ENCODE measurements at places on chromosomes 3 and 15.

GRCh38 chr15:67031331-67031730 lies 34.1 kb upstream of the SMAD3 start:
- no peak for DNase-seq

GRCh38 chr3:139439278-139439677 lies 37.0 kb downstream of the RBP2 start:
- DNase-seq = no peak

DNA sequence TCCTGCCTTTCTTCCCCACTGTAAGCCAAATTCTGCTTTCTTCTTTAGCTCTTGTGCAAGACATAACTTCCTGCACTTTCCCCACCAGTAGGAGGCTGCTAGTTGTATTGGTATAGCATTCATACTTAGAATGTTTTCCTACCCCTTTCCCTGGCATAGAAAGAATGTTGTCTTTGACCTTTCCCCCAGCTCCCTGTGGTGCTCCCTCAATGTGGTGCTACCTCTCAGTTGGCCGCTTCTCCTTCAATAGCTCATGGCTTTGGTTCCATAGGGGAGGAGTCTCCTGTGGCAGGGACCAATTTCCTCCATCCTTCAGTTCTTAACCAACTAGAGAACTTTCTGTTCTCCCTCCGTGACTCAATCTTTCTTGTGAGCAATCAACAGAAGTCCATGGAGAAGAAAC lies 67.5 kb upstream of the AKAP13 start:
- no peak for DNase-seq

DNA sequence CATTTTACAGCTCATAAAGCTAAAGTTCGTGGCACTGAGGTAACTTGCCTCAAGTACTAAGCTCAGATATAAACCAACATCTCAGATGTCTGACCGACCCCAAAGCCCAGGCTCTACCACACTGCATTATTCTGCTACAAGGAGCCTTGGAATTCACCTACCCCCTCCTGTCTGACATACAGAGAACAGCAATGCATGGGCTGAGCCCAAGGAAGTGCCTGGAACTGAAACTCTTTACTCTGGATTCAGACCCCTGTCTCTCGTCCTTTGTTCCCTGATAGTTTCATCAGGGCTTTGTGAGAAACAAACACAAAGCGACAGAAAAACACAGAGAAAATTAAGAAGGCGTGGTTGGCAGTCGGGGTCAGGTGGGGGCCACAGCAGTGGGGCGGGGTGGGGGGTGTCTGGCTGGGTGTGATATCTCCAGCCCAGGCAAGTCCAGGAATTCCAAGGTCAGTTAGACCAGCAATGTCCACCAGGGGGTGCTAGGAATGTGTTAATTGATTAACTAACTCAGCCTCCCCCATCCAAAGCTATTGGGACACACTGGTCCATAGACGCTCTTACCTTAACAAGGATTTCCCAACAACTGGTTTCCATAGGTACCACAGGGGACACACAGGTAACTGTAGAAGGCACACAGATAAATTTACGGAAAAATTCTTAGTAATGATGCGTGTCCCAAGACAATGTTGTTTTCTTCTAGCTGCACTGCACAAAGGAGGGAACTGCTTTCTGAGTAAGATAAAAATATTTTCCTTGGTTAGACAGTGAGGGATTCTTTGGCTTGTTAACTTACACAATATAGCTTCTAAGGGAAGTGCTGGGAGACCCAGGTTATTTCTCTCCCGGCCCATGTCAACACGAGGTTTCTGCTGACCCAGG lies 18.8 kb upstream of the SSUH2 start:
- DNase-seq = peak; percentile 68

- DNase-seq = peak; percentile 92
These were observed 50.2 kb downstream of the CRYBG3 start for GRCh38 chr3:97871801-97872524.

DNA sequence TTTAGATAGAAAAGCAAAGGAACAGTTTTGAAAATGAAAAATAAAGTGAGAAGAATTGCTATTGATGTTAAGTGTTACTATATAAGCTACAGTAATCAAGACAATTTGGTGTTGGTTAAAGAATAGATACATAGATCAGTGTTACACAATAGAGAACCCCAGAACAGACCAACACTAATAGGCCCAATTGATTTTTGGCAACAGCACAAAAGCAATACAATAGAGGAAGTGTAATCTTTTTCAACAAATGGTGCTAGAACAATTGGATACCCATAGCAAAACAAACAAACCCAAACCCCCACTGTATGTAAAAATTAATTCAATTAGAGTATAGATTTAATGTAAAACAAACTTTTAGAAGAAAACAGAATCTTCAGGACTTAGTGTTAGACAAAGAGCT lies 61.8 kb downstream of the ATP11B start:
- DNase-seq = no peak

- DNase-seq = no peak
These were observed 62.2 kb downstream of the SEC22A start for GRCh38 chr3:123263941-123264340.

- DNase-seq = peak; percentile 13
These were observed 5.7 kb downstream of the TTBK2 start for GRCh38 chr15:42914728-42915497.

DNA sequence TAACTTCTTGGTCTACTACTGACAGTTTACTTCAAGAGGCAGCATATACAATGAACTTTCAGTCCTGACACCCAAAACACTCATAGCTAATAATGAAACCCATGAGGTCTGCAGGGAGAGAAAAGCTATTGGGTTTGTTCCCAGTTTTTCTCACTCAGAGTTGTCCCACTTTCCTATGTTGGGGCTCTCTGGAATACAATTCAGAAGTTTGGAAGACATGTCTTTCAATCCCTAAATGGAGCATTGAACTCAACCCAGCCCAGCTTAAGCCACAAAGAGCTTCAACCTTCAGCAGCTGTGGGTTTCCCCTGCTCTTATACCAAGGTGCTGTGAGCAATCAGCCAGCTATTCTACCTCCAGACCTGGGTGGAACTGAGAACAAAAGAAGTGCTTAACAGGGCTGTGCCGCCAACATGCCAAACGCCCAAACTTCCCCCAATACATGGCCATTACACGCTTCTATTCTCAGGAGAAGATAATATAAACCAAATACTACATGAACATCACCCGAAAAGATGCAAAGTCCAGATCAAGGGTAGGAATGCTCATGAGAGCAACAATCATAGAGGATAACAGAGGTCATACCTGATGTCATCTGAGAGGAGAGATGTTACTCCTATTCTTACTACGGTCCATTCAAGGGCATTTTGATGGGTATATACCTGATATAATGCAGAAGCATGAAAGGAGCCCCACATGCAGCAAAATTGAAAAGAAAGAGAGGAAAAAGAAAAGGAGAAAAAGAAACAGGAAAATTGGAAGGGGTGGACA lies 131.2 kb upstream of the TGFBR2 start:
- DNase-seq = no peak

- DNase-seq = no peak
These were observed 27.3 kb upstream of the CCDC50 start for GRCh38 chr3:191301782-191302411.

GRCh38 chr15:71685420-71685993 lies 124.8 kb upstream of the NR2E3 start:
- DNase-seq = no peak

- DNase-seq = peak; percentile 9
These were observed 256.0 kb upstream of the TRIM42 start for GRCh38 chr3:140421884-140422283.

GRCh38 chr3:9147215-9147895 lies 102.1 kb downstream of the SRGAP3 start:
- no peak for DNase-seq

DNA sequence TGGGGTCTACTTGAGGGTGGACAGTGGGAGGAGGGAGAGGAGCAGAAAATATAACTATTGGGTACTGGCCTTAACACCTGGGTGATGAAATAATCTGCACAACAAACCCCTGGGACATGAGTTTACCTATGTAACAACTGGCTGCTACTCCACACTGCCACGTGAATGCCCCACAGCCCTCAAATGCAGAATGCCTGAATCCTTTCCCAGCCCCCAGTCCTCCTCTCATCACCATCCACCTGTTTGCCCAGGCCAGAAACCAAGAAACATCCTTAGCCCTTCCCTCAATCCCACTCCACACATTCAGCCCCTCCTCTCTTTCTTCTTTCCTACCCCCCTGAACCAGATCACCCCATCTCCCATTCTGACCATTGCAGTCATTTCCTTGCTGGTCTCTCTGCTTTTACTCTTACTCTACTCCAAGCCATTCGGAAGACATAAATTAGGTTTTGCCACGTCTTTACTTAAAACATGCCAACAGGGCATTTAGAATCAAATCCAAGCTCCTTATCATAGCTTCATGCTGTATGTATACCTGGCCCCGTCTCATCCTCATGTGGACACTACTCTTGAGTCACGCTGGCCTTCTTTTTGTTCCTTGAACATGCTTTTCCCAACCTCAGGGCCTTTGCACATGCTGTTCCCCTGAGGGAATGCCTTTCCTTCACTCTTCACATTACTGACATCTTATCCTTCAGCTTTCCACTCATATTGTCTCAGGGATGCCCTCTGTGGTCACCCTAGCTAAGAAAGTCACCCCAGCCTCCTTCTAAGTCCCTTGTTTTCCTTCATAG lies 137.5 kb upstream of the ABHD17C start:
- no peak for DNase-seq

DNA sequence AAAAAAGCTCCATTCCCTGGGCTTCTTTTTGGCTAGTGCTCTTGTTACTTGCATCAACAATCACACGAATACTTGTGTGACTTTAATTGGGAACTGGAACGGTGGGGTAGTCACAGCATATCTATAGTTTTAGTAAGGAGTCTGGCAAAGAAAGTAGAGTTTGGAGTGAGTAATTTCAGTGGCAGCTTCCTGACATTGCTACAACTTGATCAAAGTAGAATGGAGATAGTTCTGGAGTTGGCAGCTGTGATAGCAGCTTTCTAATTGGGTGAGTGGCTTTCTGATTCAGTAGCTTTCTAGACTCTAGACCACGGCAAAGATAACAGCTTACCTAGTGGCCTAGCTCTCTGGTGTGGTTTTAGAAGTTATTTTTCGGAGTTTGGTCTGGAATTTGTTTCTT lies 475.0 kb downstream of the TUSC7 start:
- no peak for DNase-seq

GRCh38 chr3:183868796-183869195 lies 15.9 kb downstream of the PARL start:
- no peak for DNase-seq

DNA sequence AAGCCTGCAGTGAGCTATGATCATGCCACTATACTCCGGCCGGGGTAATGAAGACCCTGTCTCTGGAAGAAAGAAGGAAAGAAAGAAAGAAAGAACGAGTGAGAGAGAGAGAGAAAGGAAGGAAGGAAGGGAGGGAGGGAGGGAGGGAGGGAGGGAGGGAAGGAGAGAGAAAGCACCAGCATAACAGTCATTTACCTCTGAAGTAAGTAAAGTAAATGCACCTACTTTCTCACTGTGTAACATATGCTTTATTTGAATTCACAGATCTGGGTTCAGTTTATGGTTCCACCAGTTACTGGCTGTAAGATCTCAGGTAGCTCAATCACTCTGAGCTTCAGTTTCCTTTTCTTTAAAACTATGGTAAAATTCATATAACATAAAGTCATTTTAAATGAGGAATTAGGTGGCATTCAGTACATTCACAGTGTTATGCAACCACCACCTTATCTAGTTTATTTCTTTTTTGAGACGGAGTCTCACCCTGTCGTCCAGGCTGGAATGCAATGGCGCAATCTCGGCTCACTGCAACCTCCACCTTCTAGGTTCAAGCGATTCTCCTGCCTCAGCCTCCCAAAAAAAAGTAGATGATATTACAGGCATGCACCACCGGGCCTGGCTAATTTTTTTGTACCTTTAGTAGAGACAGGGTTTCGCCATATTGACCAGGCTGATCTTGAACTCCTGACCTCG lies 16.1 kb upstream of the RAD54L2 start:
- no peak for DNase-seq

DNA sequence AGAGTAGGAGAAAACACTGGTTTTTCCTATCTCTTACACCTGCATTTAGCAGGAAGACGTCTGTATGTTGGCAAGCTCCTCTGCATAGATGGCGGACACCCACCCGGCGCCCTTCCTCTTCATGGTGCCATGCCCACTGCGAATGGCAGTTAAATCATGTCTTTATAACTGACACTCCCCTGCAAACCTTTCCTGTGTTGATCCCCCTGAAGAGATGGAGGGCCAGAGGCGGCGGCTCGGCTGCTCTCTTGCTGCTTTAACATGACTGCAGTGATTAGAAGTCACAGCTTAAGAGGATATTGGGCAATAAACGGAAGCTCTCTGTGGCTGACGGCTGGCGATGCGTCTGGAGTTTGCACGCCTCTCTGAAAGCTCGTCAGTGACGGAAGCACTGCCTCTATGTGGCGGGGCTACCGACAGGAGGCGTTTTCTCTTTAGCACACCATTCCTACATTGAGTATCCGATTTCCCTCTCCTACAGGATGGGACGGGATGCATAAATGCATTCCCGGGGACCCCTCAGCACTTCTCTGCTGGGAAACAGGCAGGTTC lies 25.5 kb upstream of the SNRPA1 start:
- DNase-seq = peak; percentile 76

DNA sequence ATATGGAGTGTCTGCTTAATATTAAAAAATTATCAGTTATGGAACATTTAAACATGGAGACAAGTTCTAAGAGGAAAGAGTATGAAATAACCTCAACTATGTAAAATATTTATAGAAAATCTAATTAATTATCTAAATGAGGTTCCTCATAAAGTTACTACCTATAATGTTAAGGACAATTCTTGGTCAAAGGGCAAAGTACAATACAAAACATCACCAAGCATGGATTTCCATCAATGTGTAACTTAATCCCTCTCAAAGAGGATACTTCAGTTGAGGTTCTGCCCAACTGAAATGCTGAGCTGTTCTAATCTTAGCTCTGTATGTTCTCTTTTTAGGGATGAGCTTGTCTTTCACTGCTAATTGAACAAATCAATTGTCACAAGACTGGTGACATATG lies 56.0 kb upstream of the CHRM5 start:
- DNase-seq = no peak

DNA sequence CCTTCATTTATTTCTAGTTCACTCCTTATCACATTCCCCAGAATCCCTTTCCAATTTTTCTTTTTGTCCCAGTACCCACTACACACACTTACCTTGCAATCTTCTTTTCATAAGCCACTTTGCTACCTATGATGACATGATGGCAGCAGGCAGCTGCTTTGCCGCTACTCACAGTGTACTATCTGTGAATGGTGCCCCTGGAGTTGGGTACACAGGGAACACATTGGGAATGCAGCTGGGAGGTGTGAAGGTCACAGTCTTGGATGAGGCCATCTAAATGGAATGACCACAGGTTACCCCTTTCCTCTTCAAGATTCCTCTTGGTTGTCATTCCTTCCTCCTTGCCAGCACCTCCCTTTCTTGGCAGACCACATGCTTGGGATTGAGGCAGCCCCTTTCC lies 20.8 kb upstream of the TNIK start:
- DNase-seq = no peak

DNA sequence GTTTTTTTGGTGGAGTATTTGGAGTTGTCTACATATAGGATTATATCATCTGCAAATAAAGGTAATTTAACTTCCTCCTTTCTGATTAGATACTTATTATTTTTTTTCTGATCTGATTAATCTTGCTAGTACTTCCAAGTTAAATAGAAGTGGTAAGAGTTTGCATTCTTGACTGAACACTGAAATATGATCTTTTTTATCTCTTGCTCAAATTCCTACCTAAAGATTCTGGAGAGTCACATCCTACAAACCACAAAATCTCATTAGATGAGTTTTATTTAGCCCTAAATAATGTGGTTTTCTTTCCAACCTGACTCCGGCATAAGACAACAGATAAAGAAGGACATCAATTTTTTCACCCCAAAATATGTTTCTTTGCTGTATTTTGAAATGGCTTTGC lies 977.9 kb upstream of the GBE1 start:
- DNase-seq = no peak

Data from foreskin melanocyte (primary cell).